ENCODE measurements at places on chromosomes 12 and 14.

GRCh38 chr12:112555621-112556233 lies 137.0 kb downstream of the PTPN11 start:
- no peak overlapping the region for H3K4me3 ChIP-seq
- no peaks in the 10 kb centered on the region for H3K4me1 ChIP-seq
- H3K27ac ChIP-seq, result no peak overlapping the region
- no peaks in the 10 kb centered on the region for H3K27me3 ChIP-seq
- no peaks in the 10 kb centered on the region for H3K36me3 ChIP-seq

DNA sequence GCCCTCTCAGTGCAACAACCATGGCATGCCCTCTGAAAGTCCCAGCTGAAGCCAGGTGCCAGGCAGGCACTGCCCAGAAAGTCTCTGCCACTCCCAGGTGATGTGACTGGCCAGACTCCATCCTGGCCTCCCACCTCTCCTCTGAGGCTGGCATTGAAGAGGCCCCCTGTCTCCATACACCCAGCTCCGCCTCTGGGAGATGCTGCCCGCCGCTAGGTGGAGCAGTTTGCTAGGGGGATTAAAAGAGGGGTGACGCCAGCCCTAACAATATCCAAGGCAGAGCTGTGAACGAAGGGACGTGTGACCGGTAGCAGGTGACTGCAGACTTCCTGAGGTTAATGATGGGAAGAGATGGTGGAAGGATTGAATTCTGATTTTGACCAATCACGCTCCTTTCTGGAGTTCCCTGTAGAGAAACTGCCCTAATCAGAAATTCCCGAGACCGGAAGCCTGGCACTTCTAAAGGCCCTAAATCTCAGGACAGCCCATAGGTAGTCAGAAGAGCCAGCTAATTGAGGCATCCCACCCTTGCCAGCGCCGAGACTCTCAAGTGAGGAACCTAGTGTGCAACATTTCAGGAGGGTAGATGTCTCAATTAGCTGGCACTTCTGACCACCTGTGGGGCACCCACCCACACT lies 8.3 kb upstream of the PLEK2 start:
- no peak overlapping the region for H3K4me3 ChIP-seq
- H3K36me3 ChIP-seq, result no peaks in the 10 kb centered on the region
- H3K27ac ChIP-seq, result no peak overlapping the region
- H3K27me3 ChIP-seq, result no peaks in the 10 kb centered on the region

GRCh38 chr14:93347850-93348249 lies 868 bp downstream of the COX8C start:
- no peak overlapping the region for H3K4me3 ChIP-seq
- no peaks in the 10 kb centered on the region for H3K27me3 ChIP-seq
- H3K4me1 ChIP-seq, result no peaks in the 10 kb centered on the region
- no peak overlapping the region for H3K27ac ChIP-seq

GRCh38 chr14:50039120-50039517 lies 77.3 kb downstream of the VCPKMT start:
- no peaks in the 10 kb centered on the region for H3K27me3 ChIP-seq
- H3K4me3 ChIP-seq, result no peak overlapping the region
- H3K36me3 ChIP-seq, result no peaks in the 10 kb centered on the region
- DNase-seq, result no peak
- H3K27ac ChIP-seq, result no peak overlapping the region
- peaks cover 15% of the 10 kb centered on the region for H3K4me1 ChIP-seq

- H3K4me3 ChIP-seq, result no peak overlapping the region
- H3K27ac ChIP-seq, result no peak overlapping the region
- no peaks in the 10 kb centered on the region for H3K27me3 ChIP-seq
- peaks cover 11% of the 10 kb centered on the region for H3K4me1 ChIP-seq
- H3K36me3 ChIP-seq, result no peaks in the 10 kb centered on the region
- no peak for DNase-seq
These were observed 951.5 kb downstream of the GALC start for GRCh38 chr14:87041290-87042020.

GRCh38 chr14:90424075-90424474 lies 27.2 kb downstream of the CALM1 start:
- H3K27ac ChIP-seq, result no peak overlapping the region
- H3K36me3 ChIP-seq, result no peaks in the 10 kb centered on the region
- no peaks in the 10 kb centered on the region for H3K4me1 ChIP-seq
- no peak for DNase-seq

DNA sequence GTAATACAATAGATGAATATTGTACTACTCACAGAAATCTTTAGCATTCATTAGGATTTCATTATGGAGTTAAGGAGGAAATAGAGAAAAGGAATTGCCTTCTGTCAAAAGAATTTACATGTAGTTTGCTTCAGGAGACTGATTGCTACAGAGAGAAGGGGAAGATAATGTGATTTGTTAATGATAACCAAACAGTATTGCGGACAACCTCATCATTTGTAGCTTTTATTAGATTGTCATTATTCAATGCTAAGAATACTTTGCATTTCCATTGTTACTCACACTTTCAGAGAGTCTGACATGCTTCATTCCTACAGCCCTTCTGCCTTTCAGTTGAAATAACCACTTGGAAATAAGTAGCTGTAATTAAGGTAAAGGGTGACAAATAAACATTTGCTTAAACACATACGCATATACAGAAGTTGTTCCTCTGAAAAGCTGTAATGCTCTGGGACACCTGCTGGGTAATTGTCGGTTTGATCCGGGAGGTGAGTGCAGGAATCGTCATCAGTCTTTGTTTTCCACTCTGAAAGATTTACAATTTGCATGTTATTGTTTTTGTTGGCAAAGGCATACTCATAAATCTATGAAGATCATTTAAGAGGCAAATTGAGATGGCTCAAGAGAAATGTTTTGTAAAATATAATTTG lies 600.2 kb downstream of the TRHDE start:
- H3K27ac ChIP-seq, result no peak overlapping the region
- no peaks in the 10 kb centered on the region for H3K36me3 ChIP-seq
- DNase-seq, result no peak
- H3K27me3 ChIP-seq, result no peaks in the 10 kb centered on the region

GRCh38 chr12:68469113-68469512 lies 137.0 kb upstream of the MDM1 start:
- H3K36me3 ChIP-seq, result no peaks in the 10 kb centered on the region
- no peaks in the 10 kb centered on the region for H3K27me3 ChIP-seq
- no peak for DNase-seq

GRCh38 chr12:103529306-103529705 lies 33.5 kb upstream of the C12orf42 start:
- no peaks in the 10 kb centered on the region for H3K4me1 ChIP-seq
- no peaks in the 10 kb centered on the region for H3K36me3 ChIP-seq
- no peak overlapping the region for H3K4me3 ChIP-seq
- no peaks in the 10 kb centered on the region for H3K27me3 ChIP-seq
- no peak for DNase-seq
- no peak overlapping the region for H3K27ac ChIP-seq

DNA sequence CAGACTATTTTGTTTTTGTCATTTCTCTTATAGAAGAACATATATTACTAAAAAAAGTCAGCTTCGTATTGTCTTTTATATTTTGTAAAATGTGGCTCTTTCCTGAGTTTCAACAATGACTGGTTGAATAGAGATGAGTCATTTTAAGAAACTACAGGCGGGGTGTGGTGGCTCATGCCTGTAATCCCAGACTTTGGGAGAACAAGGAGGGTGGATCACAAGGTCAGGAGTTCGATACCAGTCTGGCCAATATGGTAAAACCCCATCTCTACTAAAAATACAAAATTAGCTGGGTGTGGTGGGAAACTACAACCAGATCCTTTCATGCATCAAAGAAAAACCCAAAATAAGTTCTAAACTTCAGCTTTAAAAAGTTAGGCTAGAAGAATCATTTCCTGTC lies 28.8 kb downstream of the HECTD4 start:
- no peaks in the 10 kb centered on the region for H3K27me3 ChIP-seq
- H3K4me3 ChIP-seq, result no peak overlapping the region
- no peaks in the 10 kb centered on the region for H3K36me3 ChIP-seq
- no peak for DNase-seq
- H3K27ac ChIP-seq, result no peak overlapping the region
- no peaks in the 10 kb centered on the region for H3K4me1 ChIP-seq

- no peaks in the 10 kb centered on the region for H3K36me3 ChIP-seq
- no peak overlapping the region for H3K4me3 ChIP-seq
- H3K27ac ChIP-seq, result no peak overlapping the region
- no peak for DNase-seq
- H3K27me3 ChIP-seq, result no peaks in the 10 kb centered on the region
These were observed 20.8 kb downstream of the ESRRB start for GRCh38 chr14:76396714-76397187.

- no peak for DNase-seq
- no peaks in the 10 kb centered on the region for H3K27me3 ChIP-seq
- H3K4me1 ChIP-seq, result no peaks in the 10 kb centered on the region
- H3K36me3 ChIP-seq, result no peaks in the 10 kb centered on the region
These were observed 174.1 kb upstream of the PLXNC1 start for GRCh38 chr12:93974252-93974651.

DNA sequence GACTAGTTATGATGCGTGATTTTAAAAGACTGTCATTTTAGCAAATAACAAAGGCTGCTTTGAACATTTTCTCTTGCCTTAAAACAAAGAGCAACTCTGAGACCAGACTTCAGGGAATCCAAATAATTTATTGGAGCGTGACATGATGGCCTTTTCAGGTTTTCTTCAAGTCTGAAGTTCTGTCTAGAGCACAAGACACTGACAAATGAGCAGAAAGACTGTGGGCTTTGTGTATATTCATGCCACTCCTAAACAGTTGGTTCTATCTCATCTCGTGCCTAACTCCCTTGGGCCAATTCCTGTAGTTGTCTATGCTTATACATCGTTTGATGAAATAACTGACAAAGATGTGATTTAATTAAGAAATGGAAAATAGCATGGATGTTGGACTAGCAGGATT lies 47.5 kb downstream of the IFT81 start:
- no peaks in the 10 kb centered on the region for H3K27me3 ChIP-seq
- no peak overlapping the region for H3K27ac ChIP-seq
- H3K36me3 ChIP-seq, result no peaks in the 10 kb centered on the region

- no peak for DNase-seq
- no peak overlapping the region for H3K4me3 ChIP-seq
- H3K27ac ChIP-seq, result no peak overlapping the region
- H3K27me3 ChIP-seq, result no peaks in the 10 kb centered on the region
- no peaks in the 10 kb centered on the region for H3K36me3 ChIP-seq
These were observed 150.6 kb downstream of the NTF3 start for GRCh38 chr12:5582541-5582940.

- H3K4me1 ChIP-seq, result no peaks in the 10 kb centered on the region
- H3K27me3 ChIP-seq, result no peaks in the 10 kb centered on the region
- no peak overlapping the region for H3K4me3 ChIP-seq
- no peak overlapping the region for H3K27ac ChIP-seq
- no peaks in the 10 kb centered on the region for H3K36me3 ChIP-seq
- DNase-seq, result no peak
These were observed 84.0 kb downstream of the TMCC3 start for GRCh38 chr12:94566345-94566744.

GRCh38 chr12:11513288-11513687 lies 117.9 kb upstream of the PRB2 start:
- H3K27ac ChIP-seq, result no peak overlapping the region
- no peaks in the 10 kb centered on the region for H3K36me3 ChIP-seq
- DNase-seq, result no peak
- H3K4me1 ChIP-seq, result no peaks in the 10 kb centered on the region

- H3K27ac ChIP-seq, result no peak overlapping the region
- H3K4me1 ChIP-seq, result peaks cover 12% of the 10 kb centered on the region
- no peaks in the 10 kb centered on the region for H3K27me3 ChIP-seq
- no peaks in the 10 kb centered on the region for H3K36me3 ChIP-seq
- H3K4me3 ChIP-seq, result no peak overlapping the region
These were observed 2.7 kb downstream of the PCNX1 start for GRCh38 chr14:70909733-70910614.

GRCh38 chr14:22822016-22822570 lies 6.9 kb upstream of the SLC7A7 start:
- H3K4me3 ChIP-seq, result no peak overlapping the region
- H3K27me3 ChIP-seq, result no peaks in the 10 kb centered on the region
- DNase-seq, result no peak
- H3K4me1 ChIP-seq, result peaks cover 64% of the 10 kb centered on the region
- no peaks in the 10 kb centered on the region for H3K36me3 ChIP-seq

DNA sequence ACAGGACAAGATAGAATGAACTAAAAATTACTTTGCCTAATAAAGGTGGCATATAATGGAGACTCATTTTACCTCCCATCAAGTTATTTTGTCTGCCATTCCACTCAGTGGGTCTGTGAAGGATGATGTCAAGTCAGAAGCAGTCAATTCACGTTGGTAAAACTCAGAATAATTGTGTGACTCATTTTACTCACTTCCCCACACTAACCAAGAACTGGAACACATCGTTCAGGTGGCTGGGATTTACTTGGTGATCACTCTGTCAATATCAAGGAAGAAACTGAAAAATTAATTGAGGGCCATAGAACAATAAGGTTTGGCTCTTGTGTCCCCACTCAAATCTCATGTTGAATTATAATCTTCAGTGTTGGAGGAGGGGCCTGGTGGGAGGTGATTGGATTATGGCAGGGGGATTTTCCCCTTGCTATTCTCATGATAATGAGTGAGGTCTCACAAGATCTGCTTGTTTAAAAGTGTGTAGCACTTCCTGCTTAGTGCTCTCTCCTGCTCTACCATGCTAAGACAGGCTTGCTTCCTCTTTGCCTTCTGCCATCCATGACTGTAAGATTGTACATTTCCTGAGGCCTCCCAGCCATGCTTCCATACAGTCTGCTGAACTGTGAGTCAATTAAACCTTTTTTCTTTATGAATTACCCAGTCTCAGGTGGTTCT lies 35.7 kb upstream of the GTF2A1 start:
- no peak overlapping the region for H3K27ac ChIP-seq
- H3K4me1 ChIP-seq, result no peaks in the 10 kb centered on the region
- no peaks in the 10 kb centered on the region for H3K27me3 ChIP-seq
- no peaks in the 10 kb centered on the region for H3K36me3 ChIP-seq
- H3K4me3 ChIP-seq, result no peak overlapping the region

DNA sequence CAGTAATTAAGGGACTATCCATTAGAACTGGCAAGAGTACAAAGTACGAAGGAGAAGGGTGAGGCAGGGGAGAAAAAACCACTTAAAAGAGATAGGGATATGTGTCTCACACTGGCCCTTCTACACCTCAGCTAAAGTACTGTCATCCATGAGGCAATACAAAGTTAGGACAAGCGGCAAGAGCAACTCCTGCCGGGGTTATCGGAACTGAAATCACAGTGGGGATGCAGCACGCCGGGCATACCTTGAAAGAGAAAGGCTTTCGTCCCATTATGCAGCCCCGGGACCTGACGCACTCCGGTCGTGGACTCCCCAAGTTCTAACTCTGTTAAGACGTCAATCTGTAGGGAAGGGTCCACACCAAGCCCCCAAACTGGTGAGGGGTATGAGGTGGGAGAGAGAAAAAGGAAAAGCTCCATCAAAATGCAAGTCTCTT lies 1.1 kb downstream of the NELL2 start:
- no peak overlapping the region for H3K27ac ChIP-seq
- no peaks in the 10 kb centered on the region for H3K36me3 ChIP-seq
- peaks cover 25% of the 10 kb centered on the region for H3K4me1 ChIP-seq
- no peak for DNase-seq
- H3K4me3 ChIP-seq, result no peak overlapping the region

- H3K4me3 ChIP-seq, result no peak overlapping the region
- DNase-seq, result no peak
- no peaks in the 10 kb centered on the region for H3K36me3 ChIP-seq
- peaks cover 6% of the 10 kb centered on the region for H3K4me1 ChIP-seq
These were observed 10.3 kb downstream of the RTL1 start for GRCh38 chr14:100893228-100893601.

GRCh38 chr12:104985206-104985605 lies 910 bp upstream of the NOPCHAP1 start:
- no peaks in the 10 kb centered on the region for H3K27me3 ChIP-seq
- no peak for DNase-seq
- no peaks in the 10 kb centered on the region for H3K36me3 ChIP-seq
- H3K4me3 ChIP-seq, result no peak overlapping the region
- H3K4me1 ChIP-seq, result peaks cover 13% of the 10 kb centered on the region

Data from body of pancreas (tissue), 4 donors.